ENCODE measurements at places on chromosomes 6 and 20. TPM values are rescaled to one million over a fixed set of nuclear protein-coding genes. Genes with fewer than 3 reads are reported as not detected.

- no peaks in the 10 kb centered on the region for H3K27me3 ChIP-seq
- no peaks in the 10 kb centered on the region for H3K36me3 ChIP-seq
Measured at GRCh38 chr20:4027590-4028265, 12.4 kb upstream of the RNF24 start.

GRCh38 chr6:54633601-54634000 lies 213.0 kb upstream of the FAM83B start:
- no peak for DNase-seq
- no peaks in the 10 kb centered on the region for H3K4me1 ChIP-seq
- no peak overlapping the region for H3K27ac ChIP-seq
- H3K4me3 ChIP-seq: no peak overlapping the region

GRCh38 chr6:106746652-106747051 lies 117.3 kb downstream of the QRSL1 start:
- H3K4me1 ChIP-seq: no peaks in the 10 kb centered on the region
- H3K4me3 ChIP-seq: no peak overlapping the region
- H3K27me3 ChIP-seq: no peaks in the 10 kb centered on the region
- H3K36me3 ChIP-seq: no peaks in the 10 kb centered on the region
- DNase-seq: no peak

DNA sequence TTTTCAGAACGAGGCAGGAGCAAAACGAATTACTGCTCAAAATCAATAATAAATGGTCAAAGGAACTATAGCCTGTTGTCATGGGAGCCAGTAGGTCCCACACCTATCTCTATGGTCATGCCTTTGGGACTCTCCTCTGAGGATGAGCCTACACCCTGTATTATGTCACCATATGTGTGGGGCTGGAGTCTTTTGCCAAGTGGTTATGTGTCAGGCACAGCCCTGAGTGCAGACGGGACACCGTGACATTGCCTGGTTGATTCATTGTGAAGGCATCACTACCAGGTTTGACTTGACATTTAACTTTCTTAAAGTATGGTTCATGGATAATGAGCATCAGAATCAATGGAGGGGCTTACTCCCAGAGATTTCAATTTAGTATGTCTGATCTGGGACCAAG lies 23.6 kb downstream of the BMP6 start:
- no peaks in the 10 kb centered on the region for H3K27me3 ChIP-seq
- no peaks in the 10 kb centered on the region for H3K36me3 ChIP-seq
- DNase-seq: no peak
- no peaks in the 10 kb centered on the region for H3K4me1 ChIP-seq

- H3K36me3 ChIP-seq: no peaks in the 10 kb centered on the region
- H3K4me3 ChIP-seq: no peak overlapping the region
- no peaks in the 10 kb centered on the region for H3K27me3 ChIP-seq
- H3K4me1 ChIP-seq: peaks cover 10% of the 10 kb centered on the region
- no peak for DNase-seq
Measured at GRCh38 chr6:159463119-159463829, 229.8 kb downstream of the SOD2 start.

GRCh38 chr20:64191002-64191401 lies 26.8 kb downstream of the MYT1 start:
- no peak overlapping the region for H3K27ac ChIP-seq
- no peaks in the 10 kb centered on the region for H3K4me1 ChIP-seq
- no peak overlapping the region for H3K4me3 ChIP-seq
- H3K27me3 ChIP-seq: no peaks in the 10 kb centered on the region
- no peak for DNase-seq
- H3K36me3 ChIP-seq: no peaks in the 10 kb centered on the region

DNA sequence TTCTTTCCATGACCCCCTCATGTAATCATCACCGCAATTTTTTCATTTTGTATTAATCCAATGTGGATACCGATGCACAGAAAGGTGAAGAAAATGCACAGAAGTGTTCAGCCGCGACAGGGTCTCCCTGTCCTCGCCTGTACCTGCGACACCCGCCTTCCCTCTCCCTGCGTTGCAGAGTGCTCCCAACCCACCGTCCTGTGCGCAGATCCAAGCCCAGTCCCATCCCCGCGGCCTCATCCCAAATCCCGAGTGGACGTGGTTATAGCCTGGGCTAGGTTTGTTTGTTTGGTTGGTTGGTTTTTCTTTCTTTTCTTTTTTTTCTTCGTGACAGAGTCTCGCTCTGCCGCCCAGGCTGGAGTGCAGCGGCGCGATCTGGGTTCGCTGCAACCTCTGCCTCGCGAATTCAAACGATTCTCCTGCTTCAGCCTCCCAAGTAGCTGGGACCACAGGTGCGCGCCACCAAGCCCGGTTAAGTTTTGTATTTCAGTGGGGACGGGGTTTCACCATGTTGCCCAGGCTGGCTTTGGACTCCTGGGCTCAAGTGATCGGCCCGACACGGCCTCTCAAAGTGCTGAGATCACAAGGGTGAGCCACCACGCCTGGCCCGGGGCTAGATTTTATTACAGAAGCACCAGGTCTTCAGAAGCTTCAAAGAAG lies 536 bp upstream of the RAET1G start:
- no peaks in the 10 kb centered on the region for H3K27me3 ChIP-seq
- H3K4me1 ChIP-seq: peaks cover 32% of the 10 kb centered on the region
- H3K36me3 ChIP-seq: no peaks in the 10 kb centered on the region
- no peak for DNase-seq
- H3K27ac ChIP-seq: no peak overlapping the region

DNA sequence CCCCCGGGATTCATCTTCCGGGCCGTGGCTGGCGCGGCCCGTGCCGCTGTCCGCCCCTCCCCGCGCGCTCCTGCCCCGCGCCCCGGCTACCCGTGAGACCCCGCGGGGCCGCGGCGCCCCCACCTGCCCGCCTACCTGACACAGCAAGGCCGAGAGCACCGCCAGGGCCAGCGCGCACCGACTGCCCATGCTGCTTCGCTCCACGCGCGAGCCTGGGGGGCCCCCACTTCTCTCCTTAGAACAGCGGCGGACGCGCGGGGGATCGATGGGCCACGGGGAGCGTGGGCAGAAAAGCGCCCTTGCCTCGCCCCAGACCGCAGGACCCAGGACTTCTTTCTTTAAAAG lies 955 bp downstream of the DLL1 start:
- H3K4me1 ChIP-seq: peaks cover 43% of the 10 kb centered on the region
- no peak for DNase-seq
- peak overlapping the region; percentile 53 for H3K27ac ChIP-seq
- H3K27me3 ChIP-seq: peaks cover 66% of the 10 kb centered on the region
- no peaks in the 10 kb centered on the region for H3K36me3 ChIP-seq

DNA sequence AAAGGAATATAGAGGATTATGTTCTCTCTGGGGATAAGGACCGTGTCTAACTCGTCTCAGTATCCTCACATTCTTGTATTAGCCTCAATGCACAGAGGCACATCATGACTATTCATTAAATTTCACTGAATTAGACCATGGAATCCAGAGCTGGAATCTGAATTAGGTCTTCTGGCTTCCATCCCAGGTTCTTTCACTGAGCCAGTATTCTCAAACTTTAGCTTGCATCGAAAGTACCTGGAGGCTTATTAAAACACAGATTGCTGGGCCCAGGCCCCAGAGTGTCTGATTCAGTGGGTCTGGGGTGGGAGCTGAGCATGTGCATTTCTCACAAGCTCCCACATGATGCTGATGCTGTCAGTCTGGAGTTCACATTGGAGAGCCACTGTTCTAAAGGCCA lies 142.0 kb downstream of the UST start:
- peak overlapping the region; percentile 57 for H3K27ac ChIP-seq
- no peak overlapping the region for H3K4me3 ChIP-seq
- no peak for DNase-seq

GRCh38 chr6:160956300-160957035 lies 35.1 kb upstream of the MAP3K4 start:
- no peaks in the 10 kb centered on the region for H3K4me1 ChIP-seq
- H3K27ac ChIP-seq: no peak overlapping the region
- H3K4me3 ChIP-seq: no peak overlapping the region
- DNase-seq: no peak
- H3K27me3 ChIP-seq: no peaks in the 10 kb centered on the region

GRCh38 chr20:5580940-5581708 lies 169.1 kb upstream of the SHLD1 start:
- DNase-seq: no peak
- H3K4me1 ChIP-seq: no peaks in the 10 kb centered on the region
- H3K27ac ChIP-seq: no peak overlapping the region
- peaks cover 61% of the 10 kb centered on the region for H3K36me3 ChIP-seq

- H3K27me3 ChIP-seq: no peaks in the 10 kb centered on the region
- H3K4me1 ChIP-seq: no peaks in the 10 kb centered on the region
- no peak overlapping the region for H3K4me3 ChIP-seq
- no peaks in the 10 kb centered on the region for H3K36me3 ChIP-seq
Measured at GRCh38 chr6:446418-447366, 55.1 kb downstream of the IRF4 start.

GRCh38 chr6:54617730-54618129 lies 228.8 kb upstream of the FAM83B start:
- peaks cover 9% of the 10 kb centered on the region for H3K4me1 ChIP-seq
- H3K4me3 ChIP-seq: no peak overlapping the region
- no peaks in the 10 kb centered on the region for H3K36me3 ChIP-seq
- DNase-seq: no peak
- no peak overlapping the region for H3K27ac ChIP-seq

- H3K4me3 ChIP-seq: peak within 1 kb of the TSS; percentile 50
- H3K27ac ChIP-seq: peak within 1 kb of the TSS; percentile 89
- H3K27me3 ChIP-seq: no peaks in the 10 kb centered on the region
- peak; percentile 78 for DNase-seq
- no peaks in the 10 kb centered on the region for H3K36me3 ChIP-seq
Measured at GRCh38 chr6:30626484-30627366, at the start of gene ATAT1. Gene ATAT1, plus strand, starts transcription at chr6:30626874.

DNA sequence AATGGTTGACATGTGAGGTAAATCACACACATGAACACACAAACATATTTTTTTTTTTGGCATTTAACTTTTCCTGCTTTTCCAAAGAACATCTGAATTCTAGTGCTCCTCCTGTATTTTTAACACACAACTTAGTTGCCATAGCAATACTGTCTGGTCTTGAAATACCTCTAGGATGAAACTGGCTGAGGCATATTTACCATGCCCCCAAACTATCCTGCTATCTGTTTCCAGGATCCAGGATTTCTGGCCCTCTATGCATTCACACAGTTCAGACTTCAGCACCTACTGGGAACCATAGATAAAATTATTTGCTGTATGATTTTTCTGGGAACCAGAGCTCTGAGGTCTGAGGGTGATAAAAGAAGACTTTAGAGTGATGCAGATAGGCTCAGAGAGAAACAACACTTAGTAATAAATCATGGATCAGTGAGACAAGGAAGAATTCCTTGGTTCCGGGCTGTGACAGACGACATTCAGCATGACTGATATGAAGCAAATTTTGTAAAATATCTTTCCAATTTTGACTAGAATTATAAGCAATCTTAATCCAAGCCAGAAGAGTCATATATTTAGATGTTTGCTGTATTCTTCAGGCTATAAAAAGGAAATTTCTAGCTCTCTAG lies 359.7 kb downstream of the BTBD9 start:
- no peak for DNase-seq
- no peaks in the 10 kb centered on the region for H3K4me1 ChIP-seq
- no peak overlapping the region for H3K4me3 ChIP-seq
- H3K27ac ChIP-seq: no peak overlapping the region

GRCh38 chr6:127276331-127276730 lies 9.7 kb downstream of the RNF146 start:
- H3K27ac ChIP-seq: no peak overlapping the region
- no peaks in the 10 kb centered on the region for H3K36me3 ChIP-seq
- H3K4me1 ChIP-seq: no peaks in the 10 kb centered on the region

DNA sequence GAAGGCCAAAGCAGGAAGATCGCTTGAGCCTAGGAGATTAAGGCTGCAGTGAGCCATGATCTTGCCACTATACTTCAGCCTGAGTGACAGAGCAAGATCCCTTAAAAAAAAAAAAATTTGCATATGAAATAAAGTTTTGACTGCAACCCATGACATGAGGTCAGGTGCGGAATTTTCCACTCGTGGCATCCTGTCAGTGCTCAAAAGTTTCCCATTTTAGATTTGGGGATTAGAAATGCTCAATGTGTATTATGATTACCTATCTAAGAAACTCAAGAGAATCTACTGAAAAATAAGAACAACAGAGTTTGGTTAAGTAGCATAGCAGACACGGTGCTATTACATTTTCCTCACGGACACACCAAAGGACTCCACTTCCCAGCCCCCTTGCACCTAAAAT lies 11.7 kb downstream of the SLC23A2 start:
- H3K36me3 ChIP-seq: peaks cover 4% of the 10 kb centered on the region
- no peaks in the 10 kb centered on the region for H3K4me1 ChIP-seq
- no peak overlapping the region for H3K4me3 ChIP-seq
- DNase-seq: no peak
- H3K27me3 ChIP-seq: no peaks in the 10 kb centered on the region

DNA sequence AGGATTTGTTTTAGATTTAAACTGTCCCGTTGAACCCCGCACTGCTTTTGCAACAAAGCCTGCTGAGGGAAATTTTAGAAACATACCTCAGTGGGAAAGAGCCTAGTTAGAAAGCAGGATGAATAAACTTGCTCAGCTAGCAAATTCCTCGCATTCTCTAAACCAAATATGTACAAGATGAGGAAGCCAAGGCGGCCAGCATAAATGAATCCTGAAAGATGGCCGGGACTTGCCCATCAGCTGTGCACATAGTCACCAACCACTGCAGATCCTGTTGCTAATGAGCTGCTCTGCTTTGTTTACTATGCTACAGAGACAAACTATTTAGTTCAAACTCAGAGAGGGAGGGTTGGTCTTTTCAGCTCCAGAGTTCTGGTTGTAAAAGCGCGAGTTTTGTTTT lies 49.0 kb downstream of the TMEM170B start:
- no peak overlapping the region for H3K27ac ChIP-seq
- no peaks in the 10 kb centered on the region for H3K27me3 ChIP-seq
- no peaks in the 10 kb centered on the region for H3K36me3 ChIP-seq
- no peak overlapping the region for H3K4me3 ChIP-seq
- no peak for DNase-seq
- H3K4me1 ChIP-seq: peaks cover 23% of the 10 kb centered on the region

- H3K4me3 ChIP-seq: no peak overlapping the region
- DNase-seq: no peak
- H3K27me3 ChIP-seq: no peaks in the 10 kb centered on the region
- H3K27ac ChIP-seq: no peak overlapping the region
- H3K36me3 ChIP-seq: no peaks in the 10 kb centered on the region
- H3K4me1 ChIP-seq: no peaks in the 10 kb centered on the region
Measured at GRCh38 chr20:17710379-17711266, 10.9 kb downstream of the BANF2 start.

GRCh38 chr6:75505424-75505823 lies 11.8 kb upstream of the FILIP1 start:
- H3K27ac ChIP-seq: no peak overlapping the region
- no peak overlapping the region for H3K4me3 ChIP-seq
- H3K4me1 ChIP-seq: no peaks in the 10 kb centered on the region
- no peak for DNase-seq
- H3K27me3 ChIP-seq: no peaks in the 10 kb centered on the region

- H3K27ac ChIP-seq: no peak overlapping the region
- H3K36me3 ChIP-seq: no peaks in the 10 kb centered on the region
- no peak overlapping the region for H3K4me3 ChIP-seq
- no peaks in the 10 kb centered on the region for H3K4me1 ChIP-seq
- DNase-seq: no peak
Measured at GRCh38 chr20:53337390-53338101, 256.1 kb downstream of the ZNF217 start.

GRCh38 chr20:63850689-63851547 lies 10.4 kb upstream of the ABHD16B start:
- H3K36me3 ChIP-seq: no peaks in the 10 kb centered on the region
- H3K4me3 ChIP-seq: no peak overlapping the region
- H3K27me3 ChIP-seq: peaks cover 39% of the 10 kb centered on the region
- peaks cover 3% of the 10 kb centered on the region for H3K4me1 ChIP-seq
- H3K27ac ChIP-seq: no peak overlapping the region
- no peak for DNase-seq

The NR2E1 gene
- not detected for total RNA-seq

The RIPOR3 gene
- total RNA-seq: 34.1 TPM

The TULP1 gene
- total RNA-seq: not detected

The HSF2 gene
- 40.6 TPM for total RNA-seq

The SALL4 gene
- total RNA-seq: 0.39 TPM

The DUSP15 gene
- 39.8 TPM for total RNA-seq

The B3GALT4 gene
- total RNA-seq: 17.5 TPM

The PDRG1 gene
- total RNA-seq: 15.7 TPM
